Uterus (tissue), 4 donors: ENCODE measurements at places on chromosomes 5 and 9. TPM values are rescaled to one million over a fixed set of nuclear protein-coding genes. Genes with fewer than 3 reads are reported as not detected.
A peak's percentile ranks its signal among the peaks of the same experiment; 100 is the strongest.

DNA sequence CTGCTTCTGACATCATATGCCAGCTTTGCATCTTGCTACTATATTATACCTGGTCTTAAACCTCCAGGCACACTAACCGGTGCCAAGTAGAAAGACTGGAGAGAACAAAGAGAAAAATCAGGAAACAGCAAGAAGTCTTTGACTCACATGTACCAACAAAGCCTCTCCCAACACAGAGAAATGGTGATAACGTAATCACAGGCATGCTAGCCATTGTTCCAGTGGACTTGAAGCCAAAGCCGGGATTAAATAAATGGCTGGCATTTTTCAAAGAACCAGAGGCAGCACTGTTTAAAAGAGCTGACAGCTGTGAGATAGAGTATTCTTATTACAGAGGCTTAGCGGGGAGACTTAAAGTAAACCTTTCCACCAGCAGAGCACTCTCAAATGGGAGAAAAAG, 148.4 kb upstream of the NFIL3 start:
- no peak overlapping the region for H3K27ac ChIP-seq
- no peaks in the 10 kb centered on the region for H3K4me1 ChIP-seq
- H3K36me3 ChIP-seq: no peaks in the 10 kb centered on the region
- no peak overlapping the region for H3K4me3 ChIP-seq
- DNase-seq: no peak
- no peaks in the 10 kb centered on the region for H3K27me3 ChIP-seq

- no peak overlapping the region for H3K27ac ChIP-seq
- no peaks in the 10 kb centered on the region for H3K27me3 ChIP-seq
- no peak overlapping the region for H3K4me3 ChIP-seq
- H3K4me1 ChIP-seq: no peaks in the 10 kb centered on the region
- no peak for DNase-seq
Observed at GRCh38 chr5:137218471-137218870, 280.7 kb downstream of the SPOCK1 start.

GRCh38 chr5:72427488-72428437, 79.4 kb downstream of the ZNF366 start:
- no peak overlapping the region for H3K4me3 ChIP-seq
- H3K27ac ChIP-seq: peak overlapping the region; percentile 54
- no peak for DNase-seq
- no peaks in the 10 kb centered on the region for H3K4me1 ChIP-seq

DNA sequence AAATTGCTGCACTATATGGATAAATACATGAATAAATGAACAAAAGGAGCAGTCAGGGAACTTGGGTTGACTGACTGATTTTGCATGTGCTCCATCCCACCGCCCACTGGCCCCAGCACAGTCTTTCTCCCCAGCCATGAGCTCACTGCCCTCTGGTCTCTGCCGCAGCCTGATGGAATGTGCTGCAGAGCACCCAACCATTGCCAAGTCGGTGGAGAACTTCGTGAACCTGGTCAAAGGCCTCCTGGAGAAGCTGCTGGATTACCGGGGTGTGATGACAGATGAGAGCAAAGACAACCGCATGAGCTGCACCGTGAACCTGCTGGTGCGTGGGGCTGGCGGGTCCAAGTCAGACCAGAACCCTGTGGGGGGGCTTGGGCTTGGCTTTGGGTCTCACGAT, 53.9 kb upstream of the INSYN2B start:
- no peaks in the 10 kb centered on the region for H3K36me3 ChIP-seq
- DNase-seq: no peak
- no peaks in the 10 kb centered on the region for H3K4me1 ChIP-seq
- no peaks in the 10 kb centered on the region for H3K27me3 ChIP-seq
- no peak overlapping the region for H3K27ac ChIP-seq

- H3K27ac ChIP-seq: no peak overlapping the region
- no peaks in the 10 kb centered on the region for H3K36me3 ChIP-seq
- no peak overlapping the region for H3K4me3 ChIP-seq
- no peaks in the 10 kb centered on the region for H3K27me3 ChIP-seq
Observed at GRCh38 chr5:108505608-108506007, 123.7 kb upstream of the FBXL17 start.

- H3K27ac ChIP-seq: no peak overlapping the region
- no peaks in the 10 kb centered on the region for H3K27me3 ChIP-seq
- no peaks in the 10 kb centered on the region for H3K36me3 ChIP-seq
- H3K4me1 ChIP-seq: no peaks in the 10 kb centered on the region
Observed at GRCh38 chr5:118326481-118327045, 661.8 kb downstream of the DTWD2 start.

GRCh38 chr5:173479711-173480110, 136.7 kb downstream of the BOD1 start:
- DNase-seq: no peak
- H3K27me3 ChIP-seq: no peaks in the 10 kb centered on the region
- no peak overlapping the region for H3K27ac ChIP-seq
- no peaks in the 10 kb centered on the region for H3K36me3 ChIP-seq
- no peaks in the 10 kb centered on the region for H3K4me1 ChIP-seq

GRCh38 chr5:172583931-172584511, 57.0 kb upstream of the NEURL1B start:
- H3K4me1 ChIP-seq: peaks cover 4% of the 10 kb centered on the region
- peak overlapping the region; percentile 85 for H3K27ac ChIP-seq
- H3K36me3 ChIP-seq: no peaks in the 10 kb centered on the region
- no peak overlapping the region for H3K4me3 ChIP-seq

DNA sequence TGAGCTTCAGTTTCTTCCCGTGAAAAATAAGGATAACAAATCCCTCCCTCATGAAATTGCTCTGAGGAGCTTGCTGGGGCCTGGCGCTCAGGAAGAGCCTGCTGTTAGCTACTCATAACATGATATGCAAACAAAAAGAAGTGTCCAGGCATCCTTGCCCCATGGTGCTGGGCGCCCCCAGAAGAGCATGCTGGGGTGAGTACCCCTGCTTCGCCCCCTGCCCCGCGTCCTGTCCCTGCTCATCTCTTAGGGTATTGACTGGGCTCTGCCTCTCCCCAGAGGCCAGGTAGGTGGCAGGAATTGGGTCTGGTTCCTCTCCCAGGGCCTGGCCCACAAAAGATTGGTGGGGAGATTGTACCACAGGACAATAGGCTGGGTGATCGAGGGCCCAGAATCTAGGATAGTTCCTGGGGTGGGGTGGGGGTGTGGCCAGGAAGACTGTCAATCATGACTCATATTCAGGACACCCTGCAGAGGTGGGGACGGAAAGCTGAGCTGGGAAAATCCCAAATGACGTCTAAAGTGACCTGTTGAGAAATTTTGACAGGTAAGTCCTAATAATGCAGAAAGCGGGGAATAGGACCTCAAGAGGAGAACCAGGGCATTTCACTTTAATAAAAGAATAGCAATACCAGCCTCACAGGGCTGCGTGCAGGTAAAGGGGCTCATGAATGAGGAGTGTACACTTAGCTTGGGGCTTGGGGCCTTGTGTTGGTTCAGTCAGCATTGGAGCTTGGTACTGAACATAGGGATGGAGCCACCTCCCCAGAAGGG, 8.9 kb downstream of the PITX1 start:
- H3K27ac ChIP-seq: no peak overlapping the region
- H3K4me3 ChIP-seq: no peak overlapping the region
- no peak for DNase-seq
- H3K36me3 ChIP-seq: no peaks in the 10 kb centered on the region

DNA sequence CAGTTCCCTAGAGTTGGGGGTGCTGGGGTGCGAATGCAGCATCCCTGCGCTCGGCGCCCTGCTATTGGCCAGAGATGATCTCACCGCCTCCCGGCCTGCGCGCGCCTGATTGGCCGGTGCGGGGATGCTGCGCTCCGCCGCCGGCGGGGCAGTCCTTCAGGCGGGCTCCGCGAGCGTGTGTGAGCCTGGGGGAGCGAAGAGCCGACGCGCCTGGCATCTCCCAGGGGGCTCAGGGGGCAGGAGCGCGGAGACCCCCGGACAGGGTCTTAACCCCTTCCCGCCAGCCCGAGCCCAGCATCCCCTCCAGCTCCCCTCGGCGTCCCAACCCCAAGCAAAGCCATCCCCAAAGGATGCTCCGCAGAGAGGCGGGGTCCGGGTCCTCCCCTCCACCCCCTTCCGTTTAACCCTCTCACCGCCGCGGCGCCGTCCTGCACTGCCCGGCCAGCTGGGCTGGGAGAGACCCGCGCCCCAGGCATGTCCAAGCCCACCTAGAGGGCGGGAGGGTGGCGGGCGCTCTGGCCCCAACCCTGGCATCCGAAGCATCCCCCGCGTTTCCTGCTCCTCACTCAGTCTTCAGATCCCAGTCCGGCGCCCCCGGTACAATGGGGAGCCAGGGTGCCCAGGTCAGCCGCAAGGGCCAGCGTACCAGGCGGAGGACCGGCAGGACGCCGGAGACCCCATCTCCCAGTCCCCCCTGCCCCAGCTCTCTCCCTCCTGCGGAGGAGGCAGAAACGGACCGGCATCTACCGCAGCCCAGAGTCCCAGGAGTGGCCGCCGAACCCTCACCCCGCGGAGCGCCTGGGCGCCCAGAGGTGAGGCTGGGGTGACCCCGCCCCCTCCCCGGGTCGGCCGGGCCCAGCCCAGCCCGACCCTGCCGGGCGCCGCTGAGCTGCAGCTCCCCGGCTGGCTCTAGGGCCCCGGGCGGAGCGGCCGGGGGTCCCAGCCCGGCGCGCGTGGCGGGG, 19.3 kb upstream of the TOR2A start:
- H3K27ac ChIP-seq: no peak overlapping the region
- H3K4me3 ChIP-seq: no peak overlapping the region
- peaks cover 9% of the 10 kb centered on the region for H3K4me1 ChIP-seq
- H3K36me3 ChIP-seq: no peaks in the 10 kb centered on the region

PCDHGA4 gene
- 16.1 TPM for total RNA-seq

PDE8B gene
- 13.5 TPM for total RNA-seq
